Gastroesophageal sphincter (tissue), 4 donors: ENCODE measurements at places on chromosomes 3 and 15. TPM values are rescaled to one million over a fixed set of nuclear protein-coding genes. Genes with fewer than 3 reads are reported as not detected.

Gene APOD
- 123 TPM for total RNA-seq

Gene CNTN3
- total RNA-seq, result 17.3 TPM

Gene CCR9
- not detected for total RNA-seq

- ATAC-seq, result no peak
Observed at GRCh38 chr3:23921052-23921511, 4.2 kb downstream of the RPL15 start.

DNA sequence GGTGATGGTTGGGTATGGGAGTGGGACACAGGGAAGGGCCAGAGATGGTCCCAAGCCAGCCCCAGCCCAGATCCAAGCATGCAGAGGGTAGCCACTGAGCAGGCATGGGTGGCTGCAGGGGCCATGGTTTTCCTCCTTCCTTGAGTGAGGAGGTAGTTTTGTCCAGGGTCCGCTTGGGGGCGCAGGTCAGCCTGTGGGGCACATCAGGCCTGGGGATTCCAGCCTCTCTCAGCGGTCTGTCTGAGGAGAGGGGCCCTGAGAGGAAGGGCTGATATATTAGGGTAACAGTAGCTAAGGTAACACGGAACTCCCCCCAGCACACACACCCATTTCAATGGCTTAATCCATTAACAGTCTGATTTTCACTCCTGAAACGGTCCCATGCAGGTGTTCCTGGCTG, 22.7 kb upstream of the LCTL start:
- no peak for ATAC-seq

DNA sequence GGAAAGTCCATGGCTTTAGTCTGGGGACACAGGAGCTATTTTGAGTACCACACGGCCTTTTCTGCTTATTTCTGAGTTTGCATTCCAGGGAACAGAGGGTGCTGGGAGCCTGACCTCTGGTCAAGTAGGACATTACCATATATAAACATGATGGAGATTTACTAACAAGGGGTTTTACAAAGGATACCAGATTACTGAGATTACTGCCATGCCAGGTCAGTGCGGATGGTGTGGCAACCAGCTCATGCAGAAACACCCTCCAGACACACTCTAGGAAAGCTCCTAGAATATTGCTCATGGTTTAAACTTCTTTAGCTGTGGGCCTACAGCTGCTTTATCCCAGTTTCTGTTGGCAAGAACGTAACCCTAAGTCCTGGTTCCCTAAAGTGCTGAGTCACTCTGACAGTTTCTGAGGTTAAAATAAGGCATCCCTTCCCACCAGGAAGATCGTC, 54.3 kb upstream of the AGTR1 start:
- peak; percentile 34 for ATAC-seq

- ATAC-seq, result no peak
Observed at GRCh38 chr3:138449490-138449889, 15.1 kb downstream of the ESYT3 start.

DNA sequence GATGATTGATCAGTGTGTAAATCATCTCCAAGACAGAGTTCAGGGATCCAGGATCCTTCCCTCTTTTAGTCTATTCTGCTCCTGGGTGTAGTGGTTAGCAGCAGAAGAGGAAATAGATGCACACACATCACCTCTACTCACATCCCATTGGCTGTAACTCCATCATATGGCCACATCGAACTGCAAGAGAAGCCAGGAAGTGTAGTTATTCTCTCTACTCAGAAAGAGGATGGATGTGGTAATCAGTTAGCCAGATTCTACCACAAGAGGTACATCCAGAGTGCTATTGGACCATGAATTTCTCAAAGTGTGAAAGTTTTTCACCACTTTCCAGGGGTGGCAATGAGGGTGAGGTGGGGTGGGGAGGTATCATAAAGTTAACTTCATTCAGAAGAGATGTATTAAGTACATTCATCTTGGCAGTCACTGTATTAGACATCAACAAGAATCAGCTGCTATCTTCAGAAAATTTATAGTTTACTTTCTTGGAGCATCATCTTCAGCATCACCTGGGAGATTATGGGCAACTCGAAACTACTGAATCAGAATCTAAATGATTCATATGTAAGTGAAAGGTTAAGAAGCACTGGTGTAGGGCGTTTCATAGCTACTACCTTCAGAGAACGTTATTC, 60.6 kb upstream of the GAP43 start:
- ATAC-seq, result no peak

DNA sequence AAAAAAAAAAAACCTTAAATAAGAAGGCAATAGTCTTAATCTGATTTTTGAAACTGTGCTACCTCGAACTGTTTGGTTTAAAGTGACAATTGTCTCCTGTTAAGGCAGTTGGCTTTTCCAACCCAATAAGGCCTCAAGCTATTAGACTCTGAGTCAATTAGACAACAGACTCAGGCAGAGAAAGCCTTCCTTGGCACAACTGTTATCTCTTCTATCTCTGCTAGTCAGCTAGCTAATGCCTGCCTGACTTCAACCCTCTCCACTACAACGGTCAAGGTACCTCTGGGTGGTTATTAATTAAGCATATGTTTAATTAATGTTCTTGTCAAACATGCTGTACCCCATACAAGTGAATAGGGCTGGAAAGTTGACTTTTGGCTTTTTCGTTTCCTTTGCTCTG, 110.2 kb upstream of the NLGN1 start:
- no peak for ATAC-seq

GRCh38 chr15:58423831-58424608, 7.8 kb upstream of the LIPC start:
- no peak for ATAC-seq

Gene CHST13
- total RNA-seq, result 1.4 TPM

GRCh38 chr3:180959691-180960090, 29.8 kb downstream of the DNAJC19 start:
- no peak for ATAC-seq

DNA sequence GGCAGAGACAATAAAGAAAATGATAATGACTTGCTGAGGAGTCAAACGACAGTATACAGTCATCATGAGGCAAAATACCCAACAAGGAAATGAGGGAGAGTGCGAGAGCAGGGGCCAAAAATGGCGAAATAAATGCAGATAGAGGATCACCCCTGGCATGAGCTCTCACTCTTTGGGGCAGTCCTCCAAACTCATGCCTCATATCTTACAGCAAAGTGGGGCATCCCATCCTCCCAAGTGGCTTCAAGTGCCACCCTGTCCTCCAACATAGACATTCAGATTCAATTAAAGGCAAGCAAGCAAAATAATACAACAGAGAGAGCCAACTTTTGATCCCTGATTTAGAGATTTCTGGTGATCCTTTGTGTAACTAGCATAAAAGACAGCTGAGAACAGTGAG, 278.4 kb downstream of the GBE1 start:
- ATAC-seq, result no peak

Gene BFSP2
- total RNA-seq, result not detected

Gene COL8A1
- total RNA-seq, result 20.3 TPM

GRCh38 chr3:142608631-142609030, 12.4 kb downstream of the PLS1 start:
- no peak for ATAC-seq

DNA sequence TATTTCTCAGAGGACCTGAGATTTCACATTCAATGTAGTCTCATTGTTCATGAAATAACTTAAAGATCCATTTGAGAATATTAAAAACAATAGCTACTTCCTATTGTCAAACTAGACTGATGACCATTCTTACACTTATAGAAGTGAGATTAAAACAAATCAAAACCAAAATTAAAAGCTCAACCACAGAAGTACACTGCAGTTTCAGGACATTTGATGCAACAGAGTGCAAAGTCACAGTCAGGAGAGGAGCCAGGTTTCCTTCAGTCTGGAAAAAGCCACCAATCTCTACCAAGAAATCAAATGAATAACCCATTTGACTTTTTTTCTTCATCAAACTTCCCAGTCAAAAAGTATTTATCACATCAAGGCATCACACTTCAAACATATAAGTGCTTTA, 5.5 kb downstream of the CCPG1 start:
- ATAC-seq, result no peak

GRCh38 chr15:51312166-51313073, 26.0 kb downstream of the CYP19A1 start:
- no peak for ATAC-seq

- no peak for ATAC-seq
Observed at GRCh38 chr3:111210866-111211564, 139.4 kb downstream of the NECTIN3 start.

Gene CKMT1A
- not detected for total RNA-seq

DNA sequence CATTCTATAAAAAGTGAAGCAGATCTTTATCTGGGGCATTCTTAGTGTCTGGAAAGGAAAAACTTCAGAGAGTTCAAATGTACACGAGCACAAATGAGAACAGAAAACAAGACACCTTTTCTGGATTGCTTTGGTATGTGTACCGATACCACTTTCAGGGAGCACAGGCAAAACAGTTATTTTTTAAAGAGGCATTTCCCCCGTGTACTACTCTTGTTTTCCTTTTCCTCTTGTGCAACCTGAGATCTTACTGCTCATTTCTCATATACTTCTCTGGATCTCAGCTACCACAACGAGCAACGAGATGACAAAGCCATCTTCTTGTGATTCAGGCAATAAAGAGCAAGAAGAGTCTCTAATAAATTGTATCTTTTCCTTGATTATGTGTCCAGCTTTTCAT, 463.6 kb downstream of the SHQ1 start:
- ATAC-seq, result no peak

DNA sequence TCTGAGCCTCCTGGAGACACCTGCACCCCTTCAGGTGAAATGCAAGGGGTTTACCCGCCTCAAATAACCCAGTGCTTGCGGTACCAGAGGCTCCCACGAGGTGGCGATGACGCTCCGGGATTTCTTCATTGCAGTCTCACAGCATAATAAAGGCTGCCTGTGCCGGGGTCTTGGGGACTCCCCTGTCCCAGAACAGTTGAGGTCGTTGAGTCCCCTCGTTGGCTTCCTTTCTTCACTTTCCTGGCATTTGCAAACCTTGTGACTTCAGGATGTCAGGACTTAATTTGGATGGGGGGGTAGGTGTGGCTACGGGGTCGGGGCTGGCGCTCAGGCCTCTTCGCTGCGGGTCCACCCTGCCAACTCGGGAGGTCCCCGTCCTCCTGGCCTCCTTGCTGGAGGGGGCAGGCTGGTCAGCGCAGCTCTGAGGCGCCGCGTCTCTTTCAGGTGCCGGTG, 1.3 kb downstream of the GNAT1 start:
- ATAC-seq, result no peak

Gene P4HTM
- 37.6 TPM for total RNA-seq

Gene GRIP2
- total RNA-seq, result 0.45 TPM

Gene CAND2
- 25.8 TPM for total RNA-seq

DNA sequence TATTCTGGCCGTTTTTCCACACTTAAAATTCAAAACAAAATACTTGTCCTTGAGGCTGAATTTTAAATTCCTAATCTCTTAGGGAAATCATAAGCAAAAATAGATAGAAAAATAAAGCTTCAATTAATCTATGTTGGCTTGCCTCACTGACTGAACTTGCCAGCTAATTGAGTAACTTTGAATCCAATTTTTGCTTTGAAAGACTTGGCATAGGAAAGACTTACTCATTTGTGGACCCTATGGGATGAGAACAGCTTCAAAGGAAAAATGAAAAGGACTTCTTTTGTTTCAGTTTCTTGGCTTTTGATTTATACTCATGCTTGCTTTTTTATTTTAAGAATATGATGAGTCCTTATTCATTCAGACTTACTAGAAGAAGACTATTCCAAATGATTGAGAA, 370.7 kb upstream of the RARB start:
- no peak for ATAC-seq

- no peak for ATAC-seq
Observed at GRCh38 chr3:102297072-102297658, 137.7 kb upstream of the ZPLD1 start.

Gene TGM4
- not detected for total RNA-seq

Gene NR2E3
- not detected for total RNA-seq

DNA sequence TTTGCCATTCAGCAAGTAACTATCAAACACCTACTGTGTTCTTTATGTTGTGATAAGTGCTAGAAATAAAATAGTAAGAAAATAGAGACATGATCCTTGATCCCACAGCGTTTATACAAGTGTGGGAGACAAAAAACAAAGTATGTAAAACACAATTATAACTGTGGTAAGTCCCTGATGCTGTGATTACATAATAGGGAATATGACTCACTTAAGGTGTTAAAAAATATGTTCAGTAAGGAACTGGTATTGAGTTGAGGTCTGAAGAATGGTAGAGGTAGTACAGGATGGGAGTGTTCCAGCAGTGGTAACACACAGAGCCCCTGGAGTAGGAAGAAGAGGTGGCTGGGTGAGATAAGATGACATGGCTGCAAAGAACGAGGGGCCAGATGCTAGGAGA, 132.1 kb upstream of the TMC3 start:
- no peak for ATAC-seq

Gene ZWILCH
- 6.0 TPM for total RNA-seq

DNA sequence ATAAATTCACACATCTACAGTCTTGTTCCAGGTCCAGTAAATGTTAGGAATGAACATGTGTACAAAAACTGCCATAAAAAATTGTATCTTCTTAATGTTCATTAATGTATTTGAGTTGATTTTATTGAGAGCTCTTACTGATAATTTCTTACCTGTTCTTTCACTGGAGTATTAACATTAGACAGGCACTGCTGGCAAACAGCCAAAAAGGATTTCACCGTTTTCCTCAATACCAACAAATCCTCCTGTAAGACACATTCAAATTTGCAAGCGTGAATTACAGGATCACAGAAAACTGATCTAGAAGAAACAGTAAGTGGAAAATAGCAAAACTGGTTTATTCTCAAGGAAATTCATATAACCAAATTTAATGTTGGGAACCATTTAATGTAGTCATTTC, 127.4 kb downstream of the PCCB start:
- no peak for ATAC-seq

DNA sequence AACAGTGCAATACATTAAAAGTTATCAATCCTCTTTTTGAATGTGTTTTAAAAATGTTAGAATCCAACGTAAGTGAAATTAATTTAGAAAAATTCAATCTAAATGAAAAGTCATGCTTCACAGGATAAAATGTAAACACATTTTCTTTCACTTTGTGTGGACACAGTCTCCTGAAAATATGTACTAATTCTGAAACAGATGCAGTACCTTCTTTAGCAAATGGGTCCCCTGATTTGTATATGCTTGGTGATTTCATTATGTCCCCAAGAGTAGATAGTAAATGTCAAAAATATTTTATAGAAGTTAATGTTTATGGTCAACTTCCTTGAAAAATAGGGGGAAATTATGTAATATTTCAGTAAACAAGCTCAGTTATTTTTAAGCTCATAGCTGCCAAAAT, 28.9 kb downstream of the FOXP1 start:
- ATAC-seq, result no peak

GRCh38 chr3:30710017-30710416, 103.6 kb downstream of the TGFBR2 start:
- ATAC-seq, result no peak

GRCh38 chr15:79283252-79284048, 928 bp downstream of the ANKRD34C start:
- no peak for ATAC-seq

DNA sequence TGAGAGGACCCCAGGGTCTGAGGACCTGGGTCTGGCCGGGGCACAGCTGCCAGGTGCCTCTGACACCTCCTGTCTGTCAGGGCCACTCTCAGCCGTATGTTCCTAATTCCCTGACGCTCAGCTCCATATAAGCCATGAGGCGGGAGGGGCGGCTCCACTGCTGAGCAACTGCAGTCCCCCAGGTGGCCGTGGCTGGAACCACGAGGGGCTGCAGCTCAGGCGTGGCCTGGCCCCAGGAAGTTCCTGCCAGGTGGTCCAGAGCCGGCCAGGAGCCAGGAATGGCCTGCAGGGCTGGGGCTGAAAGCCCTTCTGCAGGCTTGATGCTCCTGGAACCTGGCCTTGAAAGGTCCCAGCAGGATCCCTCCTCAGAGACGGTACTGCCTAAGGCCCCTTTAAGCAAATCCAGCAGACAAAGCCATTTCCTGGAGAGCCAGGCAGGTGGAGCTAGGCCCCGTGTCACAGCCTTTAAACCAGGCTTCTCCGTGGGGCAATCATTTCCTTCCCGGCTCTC, 118.0 kb downstream of the CHSY1 start:
- ATAC-seq, result no peak
